ENCODE measurements at places on chromosomes 12 and 14. TPM values are rescaled to one million over a fixed set of nuclear protein-coding genes. Genes with fewer than 3 reads are reported as not detected.

DNA sequence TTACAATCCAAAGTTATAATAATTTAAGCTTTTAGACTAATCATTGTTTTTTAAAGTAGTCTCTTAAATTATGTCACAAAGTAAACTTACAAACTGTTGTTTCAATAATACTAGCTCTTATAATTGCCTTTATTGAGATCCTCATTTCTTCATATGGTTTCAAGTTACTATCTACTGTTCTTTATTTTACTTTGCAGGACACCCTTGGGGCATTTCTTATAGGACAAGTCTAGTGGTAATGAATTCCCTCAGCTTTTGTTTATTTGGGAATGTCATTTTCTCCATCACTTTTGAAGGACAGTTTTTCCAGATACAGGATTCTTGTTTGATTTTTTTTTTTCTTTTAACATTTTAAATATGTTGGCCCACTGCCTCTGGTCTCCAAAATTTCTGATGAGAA lies 8.1 kb upstream of the ZFP36L1 start:
- no peak for DNase-seq

- DNase-seq, result no peak
Measured at GRCh38 chr12:44581642-44582242, 294.4 kb downstream of the NELL2 start.

DNA sequence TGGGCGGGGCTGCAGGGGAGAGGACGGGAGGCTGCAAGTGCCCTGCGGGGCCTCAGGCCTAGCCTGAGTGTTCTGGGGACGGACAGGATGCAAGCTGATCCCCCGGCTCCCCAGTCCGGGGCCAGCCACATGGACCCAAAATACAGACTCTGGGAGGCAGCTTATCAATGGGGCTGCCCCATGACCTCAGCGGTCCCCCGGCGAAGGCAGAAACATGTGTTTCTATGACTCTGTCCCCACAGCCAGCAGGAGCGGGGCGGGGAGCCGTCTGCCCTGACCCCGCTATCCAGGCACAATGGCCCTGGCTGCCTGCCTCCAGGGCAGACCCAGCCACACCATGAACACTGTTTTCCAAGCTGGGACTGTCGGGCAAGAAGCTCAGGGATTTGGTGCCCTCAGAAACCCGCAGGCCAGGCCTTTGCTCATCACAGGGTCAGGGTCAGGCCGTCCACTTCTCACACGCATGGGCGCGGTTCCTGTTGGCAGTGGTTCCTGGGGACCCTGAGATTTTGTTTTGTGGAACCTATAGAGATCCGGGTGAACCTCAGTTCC lies 75.0 kb downstream of the RFLNA start:
- DNase-seq, result no peak

GRCh38 chr12:57142727-57143126 lies 4.7 kb downstream of the LRP1-AS start:
- no peak for DNase-seq

- DNase-seq, result no peak
Measured at GRCh38 chr12:126055521-126055920, 990.3 kb downstream of the AACS start.

GRCh38 chr12:4002601-4003000 lies 129.4 kb upstream of the PARP11 start:
- no peak for DNase-seq

The OR4K15 gene
- not detected for polyA plus RNA-seq

The NANOG gene
- not detected for polyA plus RNA-seq

The LBHD2 gene
- not detected for polyA plus RNA-seq
